ENCODE measurements at places on chromosomes 5 and 9.

- DNase-seq: no peak
Observed at GRCh38 chr9:18617759-18618158, 143.8 kb downstream of the ADAMTSL1 start.

GRCh38 chr9:95079461-95079860 lies 238.0 kb downstream of the FANCC start:
- no peak for DNase-seq

DNA sequence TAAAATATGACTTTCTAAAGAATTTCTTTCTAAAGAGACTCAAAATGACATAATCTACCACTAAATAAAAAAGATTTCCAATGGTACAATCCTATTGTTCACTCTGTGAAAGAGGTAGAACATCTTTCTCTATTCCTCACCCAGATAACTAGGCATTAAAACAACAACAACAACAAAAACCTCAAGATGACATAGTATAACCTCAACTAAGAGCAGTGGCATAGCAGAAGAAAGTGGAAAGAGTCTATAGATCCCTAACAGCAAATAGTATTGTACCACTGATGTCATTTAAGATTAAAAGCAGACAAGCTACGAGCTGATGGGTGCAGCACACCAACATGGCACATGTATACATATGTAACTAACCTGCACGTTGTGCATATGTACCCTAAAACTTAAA lies 29.9 kb downstream of the RAPGEF6 start:
- no peak for DNase-seq

GRCh38 chr5:98391921-98392625 lies 381.4 kb upstream of the RGMB start:
- DNase-seq: no peak

GRCh38 chr5:146962801-146963355 lies 84.3 kb upstream of the PPP2R2B start:
- no peak for DNase-seq

DNA sequence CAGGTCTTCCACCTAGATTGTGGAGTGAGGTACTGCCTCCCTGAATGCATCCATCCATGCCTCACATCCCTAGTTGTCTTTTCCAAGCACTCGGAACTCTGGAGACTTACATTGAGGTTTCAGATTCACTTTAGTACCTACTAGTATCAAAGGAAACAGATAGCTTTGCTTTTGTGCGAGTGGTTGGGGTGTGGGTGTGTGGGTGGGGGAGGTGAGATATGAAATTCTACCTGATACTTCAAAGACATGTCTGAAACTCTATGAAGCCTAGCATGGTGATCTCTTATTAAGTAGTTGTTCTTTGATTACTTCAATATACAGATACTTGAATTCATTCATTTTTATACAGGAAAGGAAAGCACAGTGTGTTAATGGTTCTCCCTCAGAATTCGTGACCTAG lies 64.4 kb downstream of the MCCC2 start:
- no peak for DNase-seq

DNA sequence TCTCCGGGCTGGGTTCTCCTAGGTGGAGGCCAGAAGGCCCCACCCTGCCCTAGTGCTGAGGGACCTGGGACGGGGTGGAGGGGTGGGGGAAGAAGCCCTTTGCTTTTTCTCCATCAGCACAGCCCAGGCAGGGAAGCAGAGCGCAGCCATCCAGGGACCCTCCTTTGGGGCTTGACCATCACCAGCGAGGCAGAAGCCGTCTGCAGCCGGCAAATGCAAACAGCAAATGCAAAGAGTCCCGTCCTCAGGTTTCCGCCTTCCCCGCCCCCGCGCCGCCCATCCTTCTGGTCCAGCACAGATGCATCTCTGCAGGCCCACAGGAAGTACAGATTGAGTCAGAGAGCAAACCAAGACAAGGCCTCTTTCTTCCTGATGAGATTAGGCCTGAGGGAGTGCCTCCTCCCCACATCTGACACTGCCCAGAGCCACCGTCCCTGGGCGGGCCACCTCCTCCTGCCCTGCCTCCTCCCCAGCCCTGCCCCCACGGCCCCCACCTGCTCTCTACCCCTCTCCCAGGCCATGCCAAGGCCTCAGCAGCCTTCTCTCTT lies 23.4 kb downstream of the CORO2A start:
- DNase-seq: no peak

GRCh38 chr5:73471654-73472053 lies 23.1 kb upstream of the FOXD1 start:
- no peak for DNase-seq

GRCh38 chr5:23627976-23628375 lies 120.6 kb downstream of the PRDM9 start:
- no peak for DNase-seq

DNA sequence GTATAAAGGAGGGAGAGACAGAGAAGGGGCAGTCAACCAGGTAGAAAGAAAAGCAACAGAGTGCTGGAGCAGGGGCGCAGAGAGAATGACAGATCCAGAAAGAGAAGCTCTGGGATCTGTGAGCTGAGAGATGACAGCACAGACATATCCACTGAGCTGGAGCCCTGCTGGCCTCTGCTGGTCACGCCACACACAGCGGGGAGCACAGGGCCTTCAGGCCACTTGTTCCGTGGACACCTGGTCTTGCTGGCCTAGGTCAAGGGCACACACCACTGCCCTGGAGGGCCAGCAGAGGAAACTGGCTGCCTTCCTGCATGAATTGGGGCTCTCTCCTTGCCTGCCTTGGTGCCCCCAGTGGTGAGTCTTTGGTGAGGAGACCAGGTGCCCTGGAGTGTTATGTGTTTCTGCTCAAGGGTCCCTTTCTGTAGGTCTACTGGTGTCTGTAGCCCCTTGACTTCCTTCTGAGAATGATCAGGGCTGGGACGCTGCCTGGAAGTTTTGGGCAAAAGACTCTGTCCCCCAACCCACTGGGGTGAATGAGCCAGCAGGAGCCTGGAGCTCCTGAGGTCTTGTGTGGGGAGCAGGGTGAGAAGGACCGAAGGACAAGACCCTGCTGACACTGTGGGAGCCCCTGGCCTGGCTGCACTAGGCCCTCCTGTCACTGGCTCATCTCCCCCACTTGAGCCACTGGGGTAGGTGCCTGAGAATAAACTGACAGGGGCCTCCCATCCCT lies 59.2 kb upstream of the ADAMTS2 start:
- no peak for DNase-seq

DNA sequence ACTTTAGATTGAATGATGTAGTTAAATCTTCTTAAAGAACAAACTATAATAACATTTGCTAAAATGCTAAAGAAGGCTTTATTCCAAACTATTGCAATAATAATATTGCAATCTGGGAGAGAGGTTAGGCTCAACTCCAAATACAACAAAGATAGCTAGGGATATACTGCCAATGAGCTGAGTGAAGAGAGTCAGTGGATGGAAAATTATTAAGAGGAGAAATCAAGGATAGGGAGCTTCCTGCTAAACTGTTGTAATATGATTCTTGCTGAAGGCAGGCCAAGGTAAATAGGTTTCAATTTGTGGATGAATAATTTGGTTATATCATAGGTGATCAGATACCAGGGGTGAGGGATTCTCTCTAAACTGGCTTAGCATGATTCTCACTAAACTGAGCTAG lies 1651.5 kb downstream of the EFNA5 start:
- DNase-seq: no peak

DNA sequence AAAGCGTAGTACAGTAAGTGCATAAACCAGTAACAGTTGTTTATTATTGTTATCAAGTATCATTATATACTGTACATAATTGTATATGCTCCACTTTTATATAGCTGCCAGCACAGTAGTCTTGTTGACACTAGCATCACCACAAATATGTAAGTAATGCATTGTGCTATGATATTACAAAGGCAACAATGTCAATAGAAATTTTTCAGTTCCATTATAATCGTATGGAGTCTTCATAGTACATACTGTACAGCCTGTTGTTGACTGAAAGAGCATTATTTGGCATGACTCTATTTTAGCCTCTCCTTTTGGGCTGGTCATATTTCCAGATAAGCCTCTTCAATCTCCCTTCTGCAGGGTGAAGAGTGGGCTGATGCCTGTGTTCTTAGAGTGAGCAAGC lies 40.4 kb downstream of the CFAP95 start:
- no peak for DNase-seq

- peak; percentile 31 for DNase-seq
Observed at GRCh38 chr9:32426278-32426939, 42.0 kb downstream of the ACO1 start.

DNA sequence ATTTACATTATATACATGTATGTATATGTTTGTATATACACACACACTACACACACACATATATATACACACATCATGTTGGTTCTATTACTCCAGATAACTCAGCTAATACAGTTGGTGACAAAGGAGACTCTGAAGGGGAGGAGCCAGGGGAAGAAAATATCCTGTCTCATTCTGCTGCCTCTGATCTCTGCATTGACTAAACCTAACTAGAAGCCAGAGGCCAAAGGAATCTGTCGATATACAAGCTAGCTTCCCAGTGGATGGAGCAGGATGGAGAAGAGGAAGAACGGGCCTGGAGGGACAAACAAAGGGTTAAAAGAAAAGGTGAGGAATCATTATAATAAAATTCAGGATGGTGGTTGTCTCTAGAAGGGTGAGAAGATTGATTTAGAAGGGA lies 13.7 kb upstream of the RHOBTB3 start:
- DNase-seq: no peak

- no peak for DNase-seq
Observed at GRCh38 chr5:136864960-136865359, 499.6 kb upstream of the TRPC7 start.

DNA sequence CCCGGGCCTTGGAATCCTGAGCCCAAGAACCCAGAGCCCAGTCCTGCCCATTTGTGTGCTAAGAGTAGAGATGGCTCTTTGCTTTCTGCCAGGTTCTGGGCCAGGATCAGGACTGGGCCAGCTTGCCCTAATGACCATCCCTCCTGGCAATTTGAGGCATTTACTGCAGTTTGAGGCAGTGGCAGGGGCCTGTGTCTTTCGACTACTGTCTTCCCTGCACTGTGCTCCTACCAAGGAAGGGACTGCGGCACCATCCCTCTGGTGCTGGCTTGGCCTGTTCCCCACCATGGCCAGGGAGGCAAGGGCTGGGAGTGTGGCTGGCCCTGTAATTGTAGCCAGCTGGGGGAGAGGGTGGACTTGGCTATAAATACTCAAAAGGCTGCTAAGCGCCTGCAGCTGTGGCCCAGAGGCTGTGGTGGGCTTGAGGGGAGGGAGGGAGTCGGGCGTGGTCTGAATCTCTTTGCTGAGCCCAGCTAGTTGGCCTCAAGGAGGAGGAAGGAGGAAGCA lies 4.6 kb downstream of the ENHO start:
- no peak for DNase-seq

- DNase-seq: no peak
Observed at GRCh38 chr9:132820169-132820944, 57.7 kb downstream of the AK8 start.
